Germinal center (tissue), 1 donor: ENCODE measurements at places on chromosomes 7 and 10.

DNA sequence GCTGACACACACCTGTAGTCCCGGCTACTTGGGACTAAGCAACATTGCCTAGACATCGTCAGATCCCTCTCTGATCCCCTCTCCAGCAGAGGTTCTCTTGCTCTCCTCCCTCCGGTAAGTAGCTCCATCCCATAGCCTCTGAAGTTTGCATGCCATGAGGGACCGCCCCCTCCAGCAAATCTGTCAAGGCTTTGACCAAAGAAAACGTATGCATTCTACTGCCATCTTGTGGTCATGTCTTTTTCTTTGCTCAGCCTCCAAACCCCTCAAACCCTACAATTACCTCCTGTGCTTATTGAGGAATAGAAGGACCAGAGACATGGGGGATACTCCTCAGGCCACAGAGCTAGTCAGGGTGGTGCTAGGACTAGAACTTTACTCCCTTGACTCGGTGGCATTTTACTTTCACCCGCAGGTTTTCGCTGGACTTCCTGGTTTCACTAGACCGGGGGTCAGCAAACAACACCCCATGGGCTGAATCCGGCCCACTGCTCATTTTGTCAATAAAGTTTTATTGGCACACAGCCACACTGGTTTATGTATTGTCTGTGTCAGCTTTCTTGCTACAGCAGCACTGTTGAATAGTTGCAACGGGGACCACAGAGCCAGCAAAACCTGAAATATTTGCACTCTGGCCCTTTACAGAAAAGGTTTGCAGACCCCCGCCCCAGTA lies 202.6 kb upstream of the FOXK1 start:
- DNase-seq, result peak; percentile 55

DNA sequence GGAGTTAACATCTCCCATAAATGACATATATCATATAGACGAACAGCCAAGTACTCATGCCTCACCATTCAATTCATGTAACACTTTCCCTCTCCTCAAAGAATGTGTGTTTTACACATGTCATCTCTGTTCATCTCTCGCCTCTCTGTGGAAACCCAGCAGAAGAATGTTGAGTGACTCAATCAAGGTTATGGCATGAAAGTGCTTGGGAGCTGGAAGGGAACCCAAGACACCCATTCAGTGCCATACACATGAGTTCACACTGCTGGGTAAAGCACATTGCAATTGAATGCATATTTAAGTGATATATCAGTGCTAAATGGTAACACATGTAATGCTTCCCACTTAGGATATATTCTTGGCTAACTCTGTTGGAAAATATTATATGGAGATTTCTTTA lies 322.9 kb downstream of the PTEN start:
- no peak for DNase-seq

- no peak for DNase-seq
These were observed 79.2 kb downstream of the APBB1IP start for GRCh38 chr10:26517141-26517867.

DNA sequence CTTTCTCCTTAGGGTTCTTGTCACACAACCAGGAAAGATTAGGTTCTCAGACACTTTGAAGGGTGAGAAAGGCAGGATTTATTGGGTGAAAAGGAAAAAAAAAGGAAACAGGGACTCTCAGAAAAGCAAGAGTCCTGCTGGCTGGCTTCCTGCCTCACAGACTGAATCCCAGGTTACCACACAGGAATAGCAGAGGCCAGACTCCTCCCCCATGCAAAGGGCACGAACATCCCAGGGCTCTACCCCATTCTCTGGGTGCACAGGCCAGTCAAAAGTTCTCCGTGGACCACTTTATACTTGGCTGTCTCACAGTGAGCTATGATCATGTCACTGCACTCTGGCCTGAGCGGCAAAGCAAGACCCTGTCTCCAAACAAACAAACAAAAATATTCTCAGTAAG lies 42.6 kb downstream of the HOXA1 start:
- DNase-seq, result no peak
